ENCODE measurements at places on chromosomes 6 and 20.

DNA sequence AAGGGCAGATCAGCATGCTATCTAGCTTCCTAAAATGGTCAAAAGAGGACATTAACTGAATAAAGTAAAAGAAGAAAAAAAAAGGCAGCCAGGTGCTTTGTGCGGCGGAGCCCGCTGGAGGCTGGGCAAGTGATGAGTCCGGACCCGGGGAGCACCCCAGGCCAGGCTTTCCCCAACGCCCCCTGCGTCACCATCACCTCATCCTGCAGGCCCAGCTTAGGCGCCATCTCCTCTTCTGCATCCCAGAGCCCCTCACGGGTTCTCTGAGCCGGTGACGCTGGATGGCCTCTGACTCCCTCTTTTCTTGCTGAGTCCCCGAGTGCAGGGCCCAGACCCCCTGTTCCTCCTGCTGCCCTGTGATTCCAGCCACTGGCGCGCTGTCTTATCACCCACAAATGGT lies 250.1 kb downstream of the TBXT start:
- no peak overlapping the region for H3K27ac ChIP-seq
- H3K4me3 ChIP-seq = no peak overlapping the region
- H3K4me1 ChIP-seq = no peaks in the 10 kb centered on the region

DNA sequence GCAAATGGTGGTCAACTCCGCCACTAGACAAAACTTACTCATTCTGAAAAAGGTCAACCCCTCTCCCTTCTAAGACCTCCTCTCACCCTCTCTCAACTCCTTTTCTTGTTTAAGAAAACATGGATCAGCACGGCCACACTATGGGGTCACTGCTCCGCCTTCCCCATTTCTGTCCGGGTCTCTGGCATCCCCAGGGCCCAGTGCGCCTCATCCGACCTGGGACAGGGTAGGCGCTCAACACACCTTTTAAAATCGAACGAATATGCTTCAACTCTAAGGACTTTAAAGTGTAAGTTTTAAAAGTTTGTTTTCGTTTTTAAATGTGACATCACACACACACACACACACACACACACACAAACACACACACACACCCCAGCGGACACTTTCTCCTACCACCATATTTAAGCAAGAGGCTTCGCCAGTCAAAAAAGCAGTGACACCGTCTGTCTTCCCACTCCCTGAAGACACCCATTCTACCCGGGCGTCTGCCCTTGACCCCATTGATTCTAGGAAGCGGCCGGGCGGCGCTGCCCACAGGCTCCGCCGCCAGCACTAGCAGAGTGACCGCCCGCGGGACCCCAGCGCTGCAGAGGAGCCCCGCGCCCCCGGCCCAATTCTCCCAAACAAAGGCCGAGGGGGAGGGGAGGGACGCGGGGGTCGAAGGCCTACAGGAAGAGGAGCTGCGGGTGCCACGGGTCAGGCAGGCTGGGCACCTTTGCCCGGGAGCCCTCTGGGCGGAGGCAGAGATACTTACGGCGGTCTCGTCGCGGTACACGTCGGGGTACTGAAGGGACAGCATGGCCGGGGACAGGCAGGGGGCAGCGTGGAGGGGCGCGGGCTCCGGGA lies 568 bp downstream of the PREP start:
- peak overlapping the region; percentile 99 for H3K4me3 ChIP-seq
- peak; percentile 54 for DNase-seq
- peak overlapping the region; percentile 70 for H3K27ac ChIP-seq
- H3K36me3 ChIP-seq = no peaks in the 10 kb centered on the region
- H3K27me3 ChIP-seq = no peaks in the 10 kb centered on the region
- H3K4me1 ChIP-seq = peaks cover 40% of the 10 kb centered on the region

DNA sequence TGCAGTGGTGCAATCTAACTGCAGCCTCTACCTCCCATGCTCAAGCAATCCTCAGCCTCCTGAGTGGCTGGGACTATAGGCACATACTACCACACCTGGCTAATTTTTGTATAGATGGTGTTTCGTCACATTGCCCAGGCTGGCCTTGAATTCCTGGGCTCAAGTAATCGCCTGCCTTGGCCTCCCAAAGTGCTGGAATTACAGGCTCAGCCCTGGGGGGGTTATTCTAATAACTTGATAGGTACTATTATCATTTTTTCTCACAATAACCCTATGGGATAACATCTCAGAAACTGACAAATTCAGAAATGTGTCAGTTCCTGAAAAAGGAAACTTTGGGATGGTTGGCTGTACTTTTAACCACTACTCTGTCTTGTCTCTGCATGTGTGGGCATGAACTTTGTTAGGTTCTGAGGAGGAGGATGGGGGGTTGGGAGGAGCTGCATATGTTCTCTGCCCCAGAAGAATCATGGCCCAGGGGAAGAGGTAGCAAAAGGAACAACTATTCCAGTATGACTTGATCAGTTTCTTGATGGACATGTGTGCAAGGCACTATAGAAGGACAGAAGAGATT lies 169.9 kb downstream of the CARMIL1 start:
- no peaks in the 10 kb centered on the region for H3K27me3 ChIP-seq
- DNase-seq = no peak
- H3K36me3 ChIP-seq = no peaks in the 10 kb centered on the region
- no peak overlapping the region for H3K27ac ChIP-seq

DNA sequence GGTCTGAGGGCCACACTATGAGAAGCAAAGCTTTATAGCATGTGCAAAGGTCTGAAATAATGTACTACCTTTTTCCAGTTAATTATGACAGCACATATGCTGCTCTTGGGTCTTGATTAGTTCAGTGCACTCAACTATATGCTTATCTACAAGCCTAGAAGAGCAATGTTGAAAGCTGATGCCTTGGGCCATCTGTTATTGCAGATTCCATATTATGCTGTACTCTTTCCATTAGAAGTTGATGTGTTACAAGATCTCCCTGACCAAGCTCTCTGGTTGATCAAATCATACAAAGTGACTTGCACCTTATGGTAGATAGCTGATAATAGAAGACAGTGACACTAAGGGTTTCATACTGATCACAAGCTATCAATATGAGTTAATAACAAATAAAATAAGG lies 327.3 kb downstream of the FRK start:
- H3K27ac ChIP-seq = no peak overlapping the region
- no peak for DNase-seq
- no peaks in the 10 kb centered on the region for H3K36me3 ChIP-seq
- H3K4me3 ChIP-seq = no peak overlapping the region
- no peaks in the 10 kb centered on the region for H3K4me1 ChIP-seq

DNA sequence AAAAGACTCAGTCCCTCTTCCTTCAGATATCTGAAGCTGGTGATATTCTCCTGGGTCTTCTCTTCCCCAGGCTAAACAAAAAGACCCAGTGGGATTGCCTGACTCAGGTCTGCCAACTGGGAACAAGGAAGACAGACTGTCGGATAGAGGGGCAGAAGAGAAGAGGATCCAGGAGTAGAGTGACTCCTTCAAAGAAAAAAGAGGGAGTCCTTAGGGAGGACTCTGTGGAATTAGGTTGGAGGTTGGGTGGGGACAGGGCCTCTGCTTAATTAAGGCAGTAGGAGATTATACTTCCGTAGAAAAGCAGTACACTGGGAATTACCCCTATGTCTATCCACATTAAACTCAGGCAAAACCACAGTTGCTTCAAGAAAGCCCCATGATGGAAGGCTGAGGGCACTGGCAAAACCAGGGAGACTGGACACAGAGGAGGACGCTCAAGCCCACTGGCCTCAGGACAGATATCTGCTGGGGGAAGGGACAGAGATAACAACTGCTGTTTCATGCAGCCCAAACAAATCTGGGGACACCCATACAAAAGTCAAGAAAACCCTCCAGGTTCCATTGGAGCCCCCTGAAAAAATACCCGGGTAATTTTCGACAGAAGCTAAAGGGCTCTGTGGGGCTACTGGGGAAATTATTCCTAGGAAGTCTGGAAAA lies 5.7 kb downstream of the BCL2L1 start:
- no peaks in the 10 kb centered on the region for H3K36me3 ChIP-seq
- no peak overlapping the region for H3K27ac ChIP-seq
- H3K27me3 ChIP-seq = no peaks in the 10 kb centered on the region
- H3K4me3 ChIP-seq = no peak overlapping the region
- H3K4me1 ChIP-seq = peaks cover 40% of the 10 kb centered on the region

Measured in cardiac muscle cell (in vitro differentiated cells and primary cell).